ENCODE measurements at places on chromosomes 12 and 14. TPM values are rescaled to one million over a fixed set of nuclear protein-coding genes. Genes with fewer than 3 reads are reported as not detected.

GRCh38 chr12:9052610-9053009 lies 63.1 kb downstream of the A2M start:
- H3K4me1 ChIP-seq = no peaks in the 10 kb centered on the region
- no peak overlapping the region for H3K4me3 ChIP-seq
- H3K27ac ChIP-seq = no peak overlapping the region
- no peaks in the 10 kb centered on the region for H3K36me3 ChIP-seq

GRCh38 chr12:64911081-64911480 lies 86.6 kb downstream of the TBC1D30 start:
- H3K36me3 ChIP-seq = no peaks in the 10 kb centered on the region
- no peak overlapping the region for H3K27ac ChIP-seq
- DNase-seq = no peak
- no peak overlapping the region for H3K4me3 ChIP-seq
- H3K4me1 ChIP-seq = no peaks in the 10 kb centered on the region

DNA sequence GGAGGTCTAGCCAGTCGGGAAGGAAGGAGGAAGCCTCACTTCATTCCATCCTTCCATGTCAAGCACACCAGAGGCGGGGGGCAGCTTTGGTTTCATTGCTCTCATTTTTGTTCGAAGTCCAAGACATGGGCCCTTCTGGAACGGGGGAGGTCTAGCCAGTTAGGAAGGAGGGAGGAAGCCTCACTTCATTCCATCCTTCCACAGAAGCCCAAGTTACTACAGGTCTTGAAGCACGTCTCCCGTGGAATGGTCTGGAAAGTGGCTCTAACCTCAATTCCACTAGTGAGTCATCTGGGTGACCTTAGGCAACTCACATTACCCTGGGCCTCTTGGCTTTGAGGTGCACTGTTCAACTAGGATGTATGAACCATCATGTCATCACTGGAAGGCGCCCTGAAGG lies 156.3 kb downstream of the NTF3 start:
- H3K4me1 ChIP-seq = no peaks in the 10 kb centered on the region
- no peaks in the 10 kb centered on the region for H3K36me3 ChIP-seq
- no peak overlapping the region for H3K27ac ChIP-seq
- H3K27me3 ChIP-seq = no peaks in the 10 kb centered on the region
- DNase-seq = no peak

FSCB gene
- total RNA-seq = not detected

Measured in activated T-cell treated with anti-CD3 and anti-CD28 coated beads, Interleukin-2, amount 50 U/mL, for 72 hours (primary cell).